ENCODE measurements at places on chromosomes 5 and 9. TPM values are rescaled to one million over a fixed set of nuclear protein-coding genes. Genes with fewer than 3 reads are reported as not detected.

SPATA31E1 gene
- total RNA-seq: not detected

EIF4EBP3 gene
- 4.7 TPM for total RNA-seq

PCDHA2 gene
- under 0.01 TPM for total RNA-seq

CDC20B gene
- not detected for total RNA-seq

TLR4 gene
- 46.7 TPM for total RNA-seq

AK8 gene
- 1.1 TPM for total RNA-seq

- DNase-seq: no peak
These were observed 202.9 kb downstream of the MCTP1 start for GRCh38 chr5:95081982-95082381.

DNA sequence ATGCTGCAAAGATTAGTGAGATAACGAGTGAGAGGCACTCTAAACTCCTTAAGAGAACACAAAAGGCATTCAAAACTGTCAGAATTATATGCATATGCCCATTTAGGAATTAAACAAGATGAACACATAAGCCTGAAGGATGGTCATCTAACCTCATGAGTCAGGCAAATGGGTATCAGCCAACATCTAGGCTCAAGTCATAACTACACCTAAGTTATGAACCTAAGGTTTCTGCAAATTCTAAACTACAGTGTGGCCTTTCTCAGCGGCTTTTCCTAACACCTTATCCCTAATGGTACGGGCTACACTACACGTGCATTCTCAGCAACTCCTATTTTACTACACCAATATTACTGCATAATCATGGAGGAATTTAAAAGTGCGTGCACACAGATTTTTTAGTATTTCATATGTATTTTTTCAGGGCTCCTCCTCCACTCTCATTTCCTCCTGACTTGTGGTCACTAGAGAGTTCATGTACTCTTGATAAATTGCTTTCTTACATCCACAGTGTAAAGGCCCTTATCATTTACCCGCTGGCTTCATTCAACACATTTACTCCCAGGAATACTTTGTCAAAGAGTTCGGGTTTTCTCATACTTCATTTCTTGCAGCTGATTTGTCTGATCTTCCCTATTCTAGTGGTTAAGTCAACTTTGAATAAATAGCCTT, 316.5 kb downstream of the BNC2 start:
- peak; percentile 78 for DNase-seq

DNA sequence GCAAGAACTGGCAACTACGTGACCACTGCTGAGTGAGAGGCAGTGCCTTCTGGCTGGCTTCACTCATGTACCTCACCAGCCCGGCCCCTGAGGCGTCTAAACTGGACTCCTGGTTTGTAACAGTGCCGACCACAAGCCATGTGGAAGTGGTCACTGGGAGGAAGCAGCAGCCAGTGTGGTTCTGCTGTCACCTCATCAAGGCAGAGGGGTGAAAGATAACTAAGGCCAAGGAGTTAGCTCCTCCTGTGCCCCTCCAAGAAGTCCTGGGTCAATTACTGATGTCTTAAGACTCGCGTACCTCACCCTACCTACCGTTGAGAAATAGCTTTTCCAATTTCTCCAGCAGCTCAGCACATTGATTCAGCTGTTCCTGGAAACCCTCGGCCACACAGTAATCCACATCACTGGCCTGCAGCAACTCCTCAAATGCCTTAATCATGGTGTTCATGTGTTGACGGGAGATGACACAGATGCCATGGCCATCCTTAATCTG, 142.9 kb downstream of the CDK5RAP2 start:
- peak; percentile 30 for DNase-seq

DNA sequence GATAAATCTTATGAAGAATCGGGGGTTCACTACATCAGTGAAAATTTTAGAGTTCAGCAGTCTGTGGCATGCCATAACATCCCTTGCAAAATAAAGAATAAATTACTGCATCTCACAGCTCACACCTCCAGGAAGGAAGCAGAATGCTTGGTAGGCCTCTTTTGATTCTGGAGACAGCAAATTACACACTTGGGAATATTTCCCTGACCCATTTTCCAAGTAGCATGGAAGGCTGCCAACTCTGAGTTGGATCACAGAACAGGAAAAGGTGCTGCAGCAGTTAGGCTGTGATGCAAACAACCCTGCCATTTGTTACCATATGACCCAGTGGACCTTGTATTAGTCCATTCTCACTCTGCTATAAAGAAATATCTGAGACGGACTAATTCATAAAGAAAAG, 293.5 kb downstream of the ASTN2 start:
- DNase-seq: no peak
